ENCODE measurements at places on chromosomes 4 and X.

- no peak for DNase-seq
Measured at GRCh38 chr4:84263415-84263814, 235.7 kb downstream of the NKX6-1 start.

DNA sequence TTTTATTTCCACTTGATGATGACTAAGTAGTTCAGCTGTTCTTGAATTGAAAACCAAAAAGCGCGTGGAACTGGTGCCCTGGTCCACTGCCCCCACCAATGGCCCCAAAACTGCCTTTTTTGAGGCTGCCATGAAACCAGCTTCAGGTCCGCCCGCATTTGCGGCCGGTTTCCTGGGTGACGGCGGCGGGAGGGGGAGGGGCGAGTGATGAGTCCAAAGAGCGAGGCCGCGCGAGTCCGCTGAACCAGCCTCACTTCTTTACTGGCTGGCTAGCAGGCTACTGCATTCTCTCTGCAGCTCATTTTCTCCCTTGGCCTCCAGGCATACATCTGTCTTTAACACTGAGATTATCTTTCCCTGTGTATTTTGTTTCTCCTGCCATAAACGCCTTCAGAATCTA, 72.9 kb upstream of the FABP2 start:
- DNase-seq: no peak

- DNase-seq: no peak
Measured at GRCh38 chr4:168632301-168632725, 135.5 kb downstream of the PALLD start.

DNA sequence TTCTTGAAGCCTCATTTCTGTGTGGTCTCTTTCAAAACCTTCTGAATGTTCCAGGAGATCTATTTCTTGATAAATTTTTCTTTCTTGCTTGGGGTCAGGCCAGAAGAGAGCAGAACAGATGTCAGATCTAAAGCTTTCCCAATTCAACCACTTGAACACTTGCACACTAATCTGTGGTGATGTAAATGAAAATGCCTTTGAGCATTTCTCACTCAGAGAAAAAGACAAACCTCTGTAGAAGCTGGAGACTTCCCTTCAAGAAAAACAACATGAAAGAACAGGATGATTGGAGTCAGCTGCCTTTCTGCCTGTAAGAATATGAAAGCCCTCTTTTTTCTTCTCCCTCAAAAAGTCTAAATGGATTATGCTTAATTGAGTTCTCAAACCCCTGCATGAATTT, 11.2 kb downstream of the IGFBP7 start:
- no peak for DNase-seq

Measured in activated CD8-positive, alpha-beta memory T cell treated with anti-CD3 and anti-CD28 coated beads, Interleukin-2, amount 50 U/mL, for 4 hours (primary cell).